ENCODE measurements at places on chromosomes 5 and 9.

GRCh38 chr9:18791074-18791473, 241.9 kb downstream of the SAXO1 start:
- DNase-seq, result no peak

GRCh38 chr5:116441223-116441622, 133.4 kb downstream of the SEMA6A start:
- no peak for DNase-seq

DNA sequence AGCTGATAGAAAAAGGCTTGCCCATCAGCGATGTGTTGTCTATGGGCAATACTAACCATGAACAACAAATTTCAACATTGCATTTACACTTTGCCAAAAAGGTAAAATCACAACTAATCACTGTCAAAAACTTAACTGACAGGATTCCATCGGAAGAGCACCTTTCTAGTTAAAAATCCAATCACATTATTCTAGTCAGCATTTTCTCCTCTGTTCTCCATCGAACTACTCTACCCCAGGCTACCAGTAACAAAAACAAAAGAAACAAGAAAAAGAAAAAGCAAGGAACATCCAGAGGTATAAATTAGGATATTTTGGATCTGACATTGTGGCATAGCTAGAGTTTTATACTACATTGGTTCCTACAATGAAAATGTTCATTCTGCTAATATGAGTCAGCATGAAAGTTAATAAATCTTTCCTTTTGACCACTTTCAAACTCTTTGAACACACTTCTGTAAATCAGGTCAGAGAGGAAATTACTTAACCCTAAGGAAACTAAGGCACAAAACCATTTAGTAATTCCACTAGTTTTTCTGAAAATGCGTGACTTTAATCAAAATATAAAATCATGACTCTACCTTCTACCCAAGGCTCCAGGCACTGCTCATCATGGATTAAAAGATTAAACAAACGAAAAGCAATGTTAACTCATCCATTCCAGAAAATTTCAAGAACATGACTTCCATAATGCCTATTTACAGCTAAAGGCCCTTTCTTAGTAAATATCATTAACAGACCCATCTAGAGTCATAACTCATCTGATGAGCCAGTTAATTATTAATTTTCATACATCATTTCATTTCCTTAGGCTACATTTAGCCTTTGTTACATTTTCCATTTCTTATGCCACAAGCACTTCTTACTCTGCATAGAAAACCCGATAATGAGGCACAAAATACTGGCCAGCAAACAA, 10.2 kb downstream of the GLIS3 start:
- no peak for DNase-seq

- DNase-seq, result no peak
These were observed 135.4 kb downstream of the ISL1 start for GRCh38 chr5:51518607-51519006.

DNA sequence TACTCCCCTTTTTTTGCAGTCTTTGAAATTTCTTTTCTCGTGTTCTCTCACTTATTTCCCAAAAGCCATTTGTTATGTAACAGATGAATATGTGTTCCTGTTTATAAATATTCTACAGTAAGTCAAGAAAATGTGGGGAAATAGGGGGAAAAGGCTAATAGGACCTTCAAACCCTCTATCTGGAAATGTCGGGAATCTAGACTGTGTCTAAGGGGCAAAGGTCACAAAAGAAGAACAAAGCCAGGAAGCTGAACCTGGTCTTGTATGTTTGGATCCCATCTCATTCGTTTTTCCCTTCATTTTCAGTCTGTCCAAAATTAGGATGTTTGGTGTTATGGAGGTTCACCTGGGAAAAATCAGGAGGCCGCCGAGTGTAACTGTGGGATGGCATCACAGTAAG, 490.3 kb downstream of the NR2F1-AS1 start:
- DNase-seq, result no peak

GRCh38 chr5:139799359-139799758, 3.8 kb downstream of the PSD2 start:
- no peak for DNase-seq

- DNase-seq, result no peak
These were observed 2.8 kb upstream of the PPP1R26 start for GRCh38 chr9:135476561-135477355.

GRCh38 chr5:179436321-179437122, 91.3 kb upstream of the ADAMTS2 start:
- DNase-seq, result no peak

DNA sequence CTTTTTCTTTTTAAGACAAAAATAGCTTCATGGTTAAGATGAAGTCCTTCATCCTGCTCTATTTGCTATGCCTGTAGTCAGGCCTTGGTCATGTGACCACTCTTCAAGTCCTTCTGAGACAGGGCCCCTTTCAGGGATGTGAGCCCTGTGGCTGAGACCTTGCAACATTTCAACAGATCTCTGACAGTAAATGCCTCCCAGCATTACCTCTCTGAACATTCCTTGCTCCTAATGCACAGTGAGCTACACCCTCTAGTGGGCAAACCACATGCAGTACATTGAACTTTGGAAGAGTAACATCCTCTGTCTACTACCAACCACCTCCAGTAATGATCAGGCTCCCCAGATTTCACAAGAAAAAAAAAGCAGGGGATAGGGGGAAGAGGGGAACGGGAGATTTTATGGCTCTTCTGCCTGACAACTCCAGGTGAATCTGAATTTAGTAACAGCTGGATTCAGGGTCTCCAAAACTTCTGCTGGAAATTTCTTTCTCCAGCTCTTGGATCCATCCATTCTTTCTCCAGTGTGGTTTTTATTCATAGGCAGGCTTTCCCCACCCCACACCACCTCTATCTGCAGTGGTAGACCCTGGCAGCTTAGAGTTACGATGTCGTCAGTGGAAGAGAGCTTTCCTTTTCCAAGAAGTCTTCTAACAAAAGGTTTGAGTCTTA, 8.9 kb upstream of the FBXO38 start:
- no peak for DNase-seq

DNA sequence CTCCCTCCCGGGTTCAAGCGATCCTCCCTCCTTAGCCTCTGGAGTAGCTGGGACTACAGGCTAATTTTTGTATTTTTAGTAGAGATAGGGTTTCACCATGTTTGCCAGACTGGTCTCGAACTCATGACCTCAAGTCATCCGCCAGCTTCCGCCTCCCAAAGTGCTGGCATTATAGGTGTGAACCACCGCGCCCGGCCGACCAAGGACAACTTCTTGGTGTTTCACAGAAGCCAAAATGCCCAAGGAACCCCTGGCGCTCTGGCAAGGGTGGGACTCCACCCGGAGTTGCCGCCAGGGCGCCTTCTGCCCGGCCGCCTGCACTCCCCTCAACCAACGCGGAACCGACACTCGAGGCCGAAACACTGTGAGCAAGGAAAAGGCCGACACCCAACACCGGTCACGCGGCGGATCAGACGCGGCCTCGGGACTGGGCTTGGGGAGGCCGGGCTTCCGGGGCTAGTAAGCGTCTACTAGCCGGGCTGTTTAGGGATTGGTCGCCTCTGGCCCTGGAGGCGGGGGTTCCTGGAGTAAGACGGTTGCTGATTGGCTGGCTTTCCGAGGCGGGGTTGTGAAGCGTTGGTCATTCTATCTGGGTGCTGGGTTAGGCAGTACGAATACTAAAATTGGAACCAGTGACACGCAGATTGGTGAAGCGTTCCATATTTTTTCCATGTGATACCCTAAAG, 7.7 kb upstream of the CFAP157 start:
- peak; percentile 96 for DNase-seq

GRCh38 chr5:57434227-57434640, 48.4 kb downstream of the ACTBL2 start:
- DNase-seq, result no peak

DNA sequence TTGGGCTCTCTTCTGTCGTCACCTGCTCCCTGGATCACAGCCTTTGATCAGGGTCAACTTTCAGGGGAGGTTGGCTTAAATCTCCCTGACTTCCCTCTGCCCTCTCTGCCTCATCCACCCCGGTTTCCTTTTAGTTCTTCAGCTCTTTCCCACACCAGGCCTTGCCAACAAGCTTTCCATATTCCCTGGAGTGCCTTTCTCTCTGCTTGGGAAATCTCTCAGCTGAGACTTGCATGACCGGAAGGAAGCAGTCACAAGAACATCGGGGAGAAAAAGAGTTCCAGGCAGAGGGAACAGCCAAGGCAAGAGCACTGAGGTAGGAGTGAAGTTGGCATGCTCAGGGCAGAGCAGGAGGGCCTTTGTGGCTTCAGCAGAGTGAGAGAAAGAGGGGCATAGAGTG, 88.4 kb upstream of the HSPA9 start:
- DNase-seq, result no peak

DNA sequence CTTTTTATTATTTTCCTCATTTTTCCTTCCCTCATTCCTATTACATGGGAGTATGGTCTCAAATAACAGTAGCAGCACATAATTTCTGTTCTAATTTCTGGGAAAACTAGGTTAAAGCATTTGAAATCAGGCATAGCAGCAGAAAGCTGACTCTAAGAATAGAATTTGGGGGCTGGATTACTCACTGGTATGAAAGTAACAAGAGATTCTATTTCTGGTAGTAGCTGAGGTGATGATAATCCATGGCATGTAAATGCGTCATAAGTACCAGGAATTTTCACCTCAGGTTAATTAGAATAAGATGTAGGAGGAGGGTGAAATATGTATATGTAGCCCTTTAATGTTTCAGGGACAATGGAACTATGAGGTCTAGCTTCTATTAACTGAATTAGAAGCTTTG, 662.0 kb downstream of the PTPRD start:
- no peak for DNase-seq

DNA sequence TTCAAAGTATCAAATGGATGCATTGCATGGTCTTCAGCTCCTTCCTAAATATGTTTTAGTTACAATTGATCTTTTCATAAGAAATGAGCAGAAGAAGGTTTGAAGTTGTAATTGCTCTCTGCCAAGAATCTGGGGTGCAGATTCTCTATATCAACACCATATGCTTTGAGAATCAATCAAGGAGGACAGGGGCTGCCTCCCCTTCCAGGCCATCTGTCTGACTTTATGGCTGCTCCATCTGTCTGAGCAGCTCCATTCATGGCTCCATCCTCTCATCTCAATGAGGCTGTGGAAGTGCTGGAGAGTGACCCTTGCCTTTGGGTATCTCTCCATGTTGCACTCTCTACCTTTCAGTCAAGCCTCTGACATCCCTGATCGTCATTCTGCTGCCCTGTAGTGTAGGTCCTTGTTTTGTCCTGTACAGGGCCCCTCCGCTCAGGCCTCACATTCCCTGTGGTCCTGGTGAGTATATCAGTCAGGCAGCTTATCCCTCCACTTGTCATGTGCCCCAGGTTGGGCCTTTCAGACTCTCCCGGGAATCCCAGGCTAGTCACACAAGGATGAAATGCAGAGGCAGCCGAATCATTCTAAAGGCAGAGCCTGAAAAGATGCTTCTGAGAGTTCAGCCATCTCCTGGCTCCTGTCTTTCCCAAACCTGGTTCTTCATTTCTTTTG, 14.0 kb upstream of the SV2C start:
- DNase-seq, result no peak

- no peak for DNase-seq
These were observed at the start of gene PCDHGA12 for GRCh38 chr5:141430332-141431113. Gene PCDHGA12, plus strand, starts transcription at chr5:141430507. Its CDS starts 253 bp downstream, at chr5:141430760.

- peak; percentile 60 for DNase-seq
These were observed 106.6 kb upstream of the PITX1 start for GRCh38 chr5:135140446-135141204.

GRCh38 chr9:113427629-113428028, 17.1 kb downstream of the C9orf43 start:
- DNase-seq, result no peak

DNA sequence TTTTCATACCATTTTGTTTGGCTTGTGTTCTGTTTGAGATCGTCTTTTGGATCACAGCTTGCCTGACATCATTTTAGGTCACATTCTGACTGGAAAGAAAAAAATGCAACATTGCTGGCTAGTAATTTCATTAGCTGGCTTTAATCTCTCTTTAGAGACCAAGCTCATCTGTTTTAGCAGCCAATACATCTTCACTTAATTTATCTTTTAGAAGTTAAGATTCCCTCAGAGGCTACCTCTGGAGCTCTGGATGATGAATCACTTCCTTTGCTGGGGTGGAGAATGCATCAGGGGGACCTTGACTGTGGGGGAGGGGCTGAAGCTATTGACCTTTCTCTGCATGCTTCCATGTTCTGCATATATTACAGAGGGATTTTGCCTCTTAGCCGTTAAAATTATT, 181.5 kb upstream of the OTULINL start:
- no peak for DNase-seq

DNA sequence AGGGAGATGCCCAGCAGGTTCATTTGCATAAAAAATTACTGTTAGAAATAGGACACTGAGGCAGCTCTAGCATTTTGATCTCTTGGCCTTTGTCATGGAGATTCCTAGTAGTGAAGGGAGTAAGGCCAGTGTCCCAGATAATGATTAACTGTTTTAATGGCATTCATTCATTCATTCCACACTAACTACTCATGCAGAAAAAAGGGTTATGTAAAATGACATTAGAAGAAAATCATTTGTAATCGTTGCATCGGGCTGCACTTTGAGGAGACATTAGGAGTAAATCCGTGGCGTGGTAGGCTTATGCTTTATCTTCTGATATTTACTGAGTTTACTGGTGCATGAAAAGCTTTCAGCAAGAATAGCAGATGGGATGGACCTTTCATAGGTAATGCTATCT, 82.6 kb upstream of the GRHPR start:
- DNase-seq, result no peak

DNA sequence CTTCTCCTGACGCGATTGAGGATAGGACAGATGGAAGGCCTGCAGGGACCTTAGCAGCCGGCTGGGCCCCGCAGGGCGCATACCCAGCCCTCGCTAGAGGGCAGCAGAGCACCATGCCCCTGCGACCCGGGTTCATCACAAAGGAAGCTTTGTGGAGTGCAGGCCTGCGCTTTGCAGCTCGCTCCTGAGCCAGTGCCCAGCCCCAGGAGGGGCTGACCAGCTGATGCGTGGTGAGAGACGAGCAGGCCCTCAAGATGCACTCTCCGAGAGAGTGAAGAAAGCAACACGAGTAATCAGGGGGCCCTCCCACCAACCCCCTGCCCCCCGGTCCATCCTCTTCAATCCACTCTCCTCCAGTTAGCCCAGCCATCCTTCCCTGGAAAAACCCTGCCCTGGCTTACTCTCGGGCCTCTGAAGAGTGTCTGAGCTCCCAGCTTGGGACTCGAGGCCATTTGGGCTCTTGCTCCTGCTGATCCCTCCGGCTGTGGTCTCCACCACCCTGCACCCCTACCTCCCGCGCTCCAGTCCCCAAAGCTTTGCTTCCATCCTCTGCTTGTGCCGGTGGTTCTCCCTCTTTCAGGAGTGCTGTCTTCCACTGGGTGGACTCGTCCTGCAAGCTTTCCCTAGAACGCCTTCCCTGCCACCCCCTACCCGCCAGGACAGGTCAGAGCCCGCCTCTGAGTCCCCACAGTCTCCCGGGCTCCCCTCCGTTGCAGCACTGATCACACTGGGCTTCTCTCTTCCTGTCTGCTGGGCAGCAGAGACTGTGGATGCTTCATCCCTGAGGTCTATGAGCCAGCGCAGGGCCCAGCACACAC, 9.1 kb upstream of the KIF12 start:
- peak; percentile 90 for DNase-seq

GRCh38 chr5:73615947-73616346, 10.0 kb upstream of the ARHGEF28 start:
- DNase-seq, result no peak

DNA sequence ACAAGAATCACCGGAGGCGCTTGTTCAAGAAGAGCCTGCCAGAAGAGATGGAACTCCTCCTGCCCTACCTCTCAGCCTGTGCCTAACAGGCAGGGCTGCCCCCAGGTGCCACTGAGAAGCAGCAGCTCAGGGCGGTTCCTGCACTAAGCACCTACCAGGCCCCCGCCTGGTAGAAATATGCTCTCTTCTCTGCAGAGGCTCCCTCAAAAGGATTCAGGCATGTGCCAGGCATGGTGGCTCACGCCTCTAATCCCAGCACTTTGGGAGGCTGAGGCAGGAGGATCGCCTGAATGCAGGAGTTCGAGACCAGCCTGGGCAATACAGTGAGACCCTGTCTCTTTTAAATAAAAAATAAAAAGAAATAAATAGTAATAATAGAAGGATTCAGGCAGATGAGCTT, 6.0 kb downstream of the VDAC1 start:
- DNase-seq, result no peak

Data from mesenteric fat pad (tissue), 1 donor.